ENCODE measurements at places on chromosomes 3 and 15.

DNA sequence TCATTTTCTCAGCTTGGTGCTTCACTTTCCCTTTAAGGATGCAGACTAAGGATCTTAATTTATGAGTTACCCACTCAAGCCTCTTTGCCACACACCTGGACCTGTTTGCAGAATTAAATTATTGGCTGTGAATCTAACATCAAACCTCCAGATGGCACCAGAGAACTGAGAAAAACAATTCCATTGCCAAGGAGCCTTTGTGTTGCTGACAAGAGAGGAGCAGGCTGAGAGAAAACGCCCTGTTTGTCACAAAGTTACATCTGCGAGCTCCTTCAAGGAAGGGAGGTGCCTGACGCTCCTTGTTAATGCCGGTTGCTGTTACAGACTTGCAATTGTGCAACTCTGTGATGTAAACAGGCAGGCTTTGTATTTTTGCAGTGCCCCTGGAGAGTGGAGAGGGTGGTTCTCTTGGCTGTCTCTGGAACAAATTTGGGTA, 36.3 kb upstream of the TMC3 start:
- DNase-seq = peak; percentile 24

GRCh38 chr3:171321559-171322360, 138.4 kb downstream of the TNIK start:
- no peak for DNase-seq

DNA sequence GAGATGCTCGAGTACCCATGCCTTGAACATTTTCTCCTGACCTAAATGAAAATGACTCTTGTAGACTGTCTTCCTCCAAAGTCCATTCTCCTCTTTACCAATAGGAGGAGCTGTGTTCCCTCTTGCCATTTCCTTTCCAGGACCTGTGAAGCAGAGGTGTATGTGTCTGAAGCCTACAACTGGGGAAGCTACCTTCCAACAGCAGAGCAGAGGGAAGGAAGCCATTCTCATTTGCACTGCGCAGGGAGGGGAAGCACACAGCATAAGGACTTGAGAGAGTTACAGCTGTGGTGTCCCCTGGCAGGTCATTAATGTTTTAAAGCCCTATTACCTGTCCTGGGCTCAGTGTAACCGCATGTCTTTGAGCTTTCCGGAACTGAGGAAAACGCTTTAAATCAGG, 38.7 kb downstream of the HSPBAP1 start:
- no peak for DNase-seq

DNA sequence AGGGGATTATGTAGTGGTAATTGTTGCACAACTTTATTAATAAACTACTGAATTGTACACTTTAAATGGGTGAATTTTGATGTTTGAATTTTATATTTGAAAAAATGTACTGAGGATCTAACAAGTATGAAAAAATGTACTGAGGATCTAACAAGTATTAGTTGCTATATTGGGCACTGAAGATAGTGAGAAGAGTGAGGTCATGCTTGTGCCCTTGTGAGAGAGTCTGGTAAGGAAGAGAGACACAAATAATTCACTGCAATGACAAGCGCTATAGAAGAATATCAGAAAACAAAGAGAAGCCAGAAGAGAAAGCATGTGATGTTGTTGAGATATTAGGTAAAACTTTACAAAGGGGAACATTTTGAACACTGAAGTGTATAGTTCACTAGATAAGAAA, 137.6 kb downstream of the DTWD1 start:
- DNase-seq = no peak

- no peak for DNase-seq
Measured at GRCh38 chr3:145333931-145334330, 827.1 kb downstream of the PLOD2 start.

All from WTC11 (cell line).